ENCODE measurements at places on chromosomes 7 and 10.

- peak; percentile 29 for DNase-seq
Measured at GRCh38 chr10:101095550-101096213, 33.9 kb downstream of the KAZALD1 start.

- no peak for DNase-seq
Measured at GRCh38 chr10:99654390-99655175, 4.7 kb upstream of the ENTPD7 start.

DNA sequence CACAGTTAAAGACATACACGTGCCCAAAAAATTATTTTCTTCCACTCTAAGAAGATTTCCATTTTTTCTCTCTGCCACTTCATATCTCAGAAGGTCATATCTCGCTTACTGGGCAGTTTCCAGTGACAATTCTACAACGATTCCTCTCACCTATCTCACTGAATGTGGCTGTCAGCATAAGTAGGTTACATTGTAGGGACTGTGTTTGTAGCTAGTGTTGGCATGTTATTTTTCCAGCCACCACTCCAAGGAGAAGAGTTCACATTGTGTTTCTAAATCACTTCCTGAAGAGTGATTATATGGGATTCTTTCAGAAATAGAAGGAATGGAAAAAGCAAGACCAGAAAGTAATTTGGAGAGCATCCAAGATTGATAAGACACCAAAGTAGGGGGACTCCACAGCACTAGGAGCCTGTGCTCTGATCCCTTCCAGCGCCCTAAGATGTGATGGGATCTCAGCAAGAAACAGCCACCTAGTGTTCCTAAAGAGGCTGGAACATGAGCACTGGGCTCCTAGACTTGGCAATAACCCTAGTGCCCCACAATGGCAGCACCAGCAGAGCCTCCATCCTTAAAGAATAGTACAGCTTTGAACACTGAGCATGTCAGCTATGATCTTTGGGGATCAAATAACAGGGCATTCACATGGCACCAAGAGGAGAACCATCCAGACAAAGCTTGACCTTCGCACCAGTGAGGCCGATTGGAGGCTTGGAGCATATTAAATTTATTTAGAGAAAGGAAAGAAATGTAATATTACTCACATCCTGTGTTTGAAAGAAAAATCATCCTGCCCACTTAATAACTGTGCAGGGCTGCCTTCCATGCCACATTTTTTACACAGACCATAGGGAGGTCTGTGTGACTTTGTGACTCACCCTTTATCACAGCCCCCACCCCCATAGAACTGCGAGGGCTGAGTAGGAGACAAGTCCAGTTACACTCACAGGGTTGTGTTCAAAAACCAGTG lies 51.8 kb downstream of the CAV1 start:
- DNase-seq, result no peak

GRCh38 chr7:3910054-3910453 lies 609.0 kb downstream of the SDK1 start:
- DNase-seq, result no peak

- no peak for DNase-seq
Measured at GRCh38 chr7:141640239-141640840, 61.6 kb downstream of the DENND11 start.

- no peak for DNase-seq
Measured at GRCh38 chr10:92305133-92306072, 14.4 kb downstream of the MARCHF5 start.

GRCh38 chr7:93981480-93981874 lies 22.7 kb downstream of the BET1 start:
- no peak for DNase-seq

- no peak for DNase-seq
Measured at GRCh38 chr10:63671317-63671937, 150.2 kb downstream of the REEP3 start.

- no peak for DNase-seq
Measured at GRCh38 chr7:139648941-139649425, 125.5 kb downstream of the CLEC2L start.

Data from activated naive CD4-positive, alpha-beta T cell (primary cell).